ENCODE measurements at places on chromosomes 4 and X.

GRCh38 chrX:149570668-149571067, 16.6 kb downstream of the MAGEA9B start:
- DNase-seq, result no peak

DNA sequence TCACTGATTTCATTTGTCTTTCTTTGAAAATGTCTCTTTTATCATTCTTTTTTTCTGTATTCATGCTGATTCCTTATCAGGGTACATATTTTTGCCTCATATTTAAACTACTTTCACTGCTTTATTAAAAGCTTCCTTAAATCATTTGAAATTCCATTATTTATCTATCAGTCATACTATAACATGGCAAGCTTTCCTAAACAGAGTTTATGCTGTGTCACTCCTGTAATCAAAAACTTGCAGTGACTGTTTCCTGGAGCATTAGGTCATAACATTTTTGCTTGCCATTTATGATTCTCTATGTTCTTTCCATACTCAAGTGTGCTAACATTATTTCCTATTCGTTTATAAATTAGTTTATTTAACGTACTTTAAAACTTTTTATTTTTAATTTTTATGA, 203.7 kb downstream of the BMPR1B start:
- DNase-seq, result no peak

DNA sequence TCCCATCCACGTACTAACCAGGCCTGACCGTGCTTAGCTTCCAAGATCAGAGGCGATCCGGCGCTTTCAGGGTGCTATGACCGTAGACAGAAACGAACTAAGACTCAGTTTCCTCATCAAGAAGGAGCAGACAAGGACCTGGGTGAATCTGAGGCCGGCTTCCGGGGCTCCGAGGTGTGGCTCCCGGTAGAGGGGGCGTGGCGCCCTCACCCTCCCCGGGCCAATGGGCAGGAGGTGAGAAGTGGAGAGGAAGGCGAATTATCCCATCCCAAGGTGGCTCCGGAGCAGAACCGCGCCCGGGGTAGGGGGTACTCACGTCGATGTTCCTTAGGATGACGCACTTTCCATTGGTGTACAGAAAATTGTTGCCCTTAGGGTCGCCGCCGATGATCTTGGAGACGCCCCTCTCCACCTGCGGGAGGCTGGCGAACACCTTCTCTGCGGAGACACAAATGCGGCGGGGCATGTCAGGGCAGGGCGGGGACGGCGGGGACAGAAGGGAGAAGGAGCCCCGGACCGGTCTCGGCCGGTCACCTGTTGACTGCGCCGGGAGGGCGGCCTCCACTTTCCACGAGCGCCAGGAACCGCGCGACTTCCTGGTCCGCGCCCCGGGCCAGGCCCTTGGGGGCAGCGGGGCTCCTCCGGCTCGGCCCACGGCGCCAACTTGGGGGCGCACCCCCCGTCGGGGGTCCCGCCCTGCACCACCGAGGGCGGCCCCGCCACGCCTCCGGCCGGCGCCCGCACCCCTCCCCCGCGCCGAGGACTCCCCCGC, 616 bp downstream of the WDR1 start:
- peak; percentile 23 for DNase-seq

GRCh38 chrX:73126240-73126639, 46.9 kb upstream of the PABPC1L2A start:
- DNase-seq, result no peak

DNA sequence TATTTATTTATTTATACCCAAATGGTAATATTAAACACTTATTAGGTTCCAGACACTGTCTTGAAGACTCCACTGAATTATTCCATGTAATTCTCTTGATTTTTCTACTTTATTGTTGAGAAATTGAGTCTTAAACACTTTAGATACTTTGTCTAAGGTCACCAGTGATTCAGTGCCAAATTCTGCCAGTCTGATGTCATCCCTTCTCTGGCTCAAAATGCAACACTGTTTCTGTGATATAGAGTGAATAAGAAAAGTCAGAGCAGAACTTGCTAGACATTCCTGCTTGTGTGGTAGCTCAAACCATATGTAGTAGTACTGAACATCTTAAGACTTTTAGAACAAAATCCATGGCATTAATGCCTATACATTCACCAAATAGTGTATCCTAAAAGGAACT, 164.3 kb downstream of the GABRB1 start:
- DNase-seq, result no peak

GRCh38 chr4:19472666-19473065, 779.0 kb upstream of the SLIT2 start:
- DNase-seq, result no peak

- DNase-seq, result no peak
Observed at GRCh38 chr4:58940167-58940566, 1830.0 kb upstream of the IGFBP7 start.

DNA sequence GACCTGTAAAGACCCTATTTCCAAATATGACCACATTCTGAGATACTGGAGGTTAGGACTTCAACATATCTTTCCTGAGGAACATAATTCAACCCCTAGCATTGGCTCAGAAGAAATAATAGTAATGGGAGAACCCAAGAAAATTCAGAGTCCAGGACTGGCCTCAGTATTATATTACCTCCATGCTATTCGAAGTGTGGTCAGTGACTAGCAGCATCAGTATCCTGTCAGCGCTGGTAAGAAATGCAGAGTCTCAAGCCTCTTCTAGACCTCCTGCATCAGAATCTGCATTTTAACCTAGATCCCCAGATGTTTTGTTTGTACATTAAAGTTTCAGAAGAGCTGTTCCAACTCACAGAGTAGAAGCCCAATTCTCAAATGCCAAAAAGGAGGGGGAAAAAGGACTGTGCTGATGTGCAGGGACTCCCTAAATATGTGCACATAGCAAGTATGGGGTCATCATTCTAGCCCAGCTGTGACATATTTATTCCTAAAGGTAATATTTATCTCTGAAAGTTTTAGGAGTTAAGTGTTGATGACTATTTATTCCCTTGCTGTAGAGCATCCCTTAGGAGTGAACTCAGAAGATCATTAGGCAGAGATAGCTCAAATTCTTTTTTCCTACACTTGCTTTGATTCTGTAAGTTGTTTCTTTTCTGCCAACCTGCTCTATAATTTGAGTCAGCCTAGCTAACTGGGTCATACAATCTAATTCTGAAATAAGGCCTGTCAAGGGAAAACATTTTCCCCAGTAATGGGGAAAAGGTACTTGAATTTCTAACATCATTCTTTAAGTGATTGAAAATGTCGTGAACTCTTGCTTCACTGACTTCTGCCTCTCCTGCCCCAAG, 361.9 kb downstream of the ARHGAP24 start:
- no peak for DNase-seq

DNA sequence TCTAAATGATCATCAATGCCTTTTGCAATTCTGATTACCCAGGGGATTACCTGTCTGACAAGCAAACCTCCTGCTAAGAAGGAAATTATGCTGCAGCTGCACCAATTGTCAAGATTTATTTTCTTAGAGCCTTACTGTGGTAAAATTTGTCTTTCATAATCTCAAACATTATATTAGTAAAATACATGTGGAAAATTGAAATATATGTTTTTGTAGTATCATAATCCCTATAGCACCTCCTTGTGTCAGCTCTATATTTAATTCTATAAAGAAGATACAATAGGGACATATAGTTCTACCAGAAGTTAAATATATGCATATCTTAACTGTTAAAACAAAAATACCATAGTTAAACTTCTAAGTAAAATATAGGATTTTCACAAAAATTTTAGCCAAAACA, 655.6 kb upstream of the PCDH10 start:
- no peak for DNase-seq

DNA sequence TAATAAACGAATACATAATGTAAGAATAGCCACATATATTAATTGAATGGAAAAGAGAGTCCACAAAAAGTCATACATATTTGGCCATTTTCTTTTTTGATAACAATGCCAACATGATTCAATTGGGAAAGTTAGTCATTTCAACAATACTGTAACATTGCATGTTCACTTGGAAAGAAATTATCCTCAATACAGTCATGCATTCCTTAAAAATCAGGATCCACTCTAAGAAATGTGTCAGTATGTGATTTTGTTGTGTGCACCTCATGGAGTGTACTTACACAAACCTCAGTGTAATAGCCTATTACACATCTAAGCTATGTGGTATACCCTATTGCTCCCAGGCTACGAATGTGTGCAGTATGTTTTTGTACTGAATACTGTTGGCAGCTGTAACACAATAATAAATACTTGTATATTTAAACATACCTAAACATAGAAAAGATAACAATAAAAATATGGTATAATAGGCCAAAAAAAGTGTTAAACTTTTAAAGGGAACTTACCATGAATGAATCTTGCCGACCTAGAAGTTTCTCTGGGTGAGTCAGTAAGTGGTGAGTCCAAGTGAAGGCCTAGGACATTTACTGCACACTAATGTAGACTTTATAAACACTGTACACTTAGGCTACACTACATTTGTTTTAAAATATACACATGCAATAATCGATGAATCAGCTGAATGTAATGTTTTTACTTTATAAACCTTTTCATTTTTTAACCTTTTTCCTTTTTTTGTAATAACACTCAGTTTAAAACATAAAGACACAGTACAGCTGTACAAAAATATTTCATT, 806.8 kb downstream of the PCDH18 start:
- no peak for DNase-seq

- no peak for DNase-seq
Observed at GRCh38 chr4:186651624-186652023, 72.0 kb downstream of the FAT1 start.

GRCh38 chrX:97850911-97851310, 967.2 kb downstream of the RPA4 start:
- DNase-seq, result no peak

DNA sequence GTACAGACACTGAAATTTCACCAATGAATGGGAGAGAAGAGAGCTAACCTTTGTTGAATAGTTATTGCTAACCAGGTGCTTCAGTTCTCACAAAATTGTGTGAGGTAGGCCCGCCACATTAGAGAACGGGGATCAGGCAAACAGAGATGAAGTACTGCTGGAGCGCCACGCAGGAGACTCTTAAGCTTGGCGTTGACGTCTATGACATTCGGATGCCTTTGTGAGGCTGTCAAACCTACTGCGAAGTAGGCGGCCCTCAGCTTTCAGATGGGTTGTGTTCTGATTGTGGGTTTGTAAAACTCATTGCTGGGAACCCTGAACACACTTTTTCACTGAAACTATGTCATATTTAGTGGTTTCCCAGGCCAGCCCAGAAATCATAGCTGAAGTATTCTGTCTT, 173.6 kb downstream of the CBR4 start:
- DNase-seq, result no peak

DNA sequence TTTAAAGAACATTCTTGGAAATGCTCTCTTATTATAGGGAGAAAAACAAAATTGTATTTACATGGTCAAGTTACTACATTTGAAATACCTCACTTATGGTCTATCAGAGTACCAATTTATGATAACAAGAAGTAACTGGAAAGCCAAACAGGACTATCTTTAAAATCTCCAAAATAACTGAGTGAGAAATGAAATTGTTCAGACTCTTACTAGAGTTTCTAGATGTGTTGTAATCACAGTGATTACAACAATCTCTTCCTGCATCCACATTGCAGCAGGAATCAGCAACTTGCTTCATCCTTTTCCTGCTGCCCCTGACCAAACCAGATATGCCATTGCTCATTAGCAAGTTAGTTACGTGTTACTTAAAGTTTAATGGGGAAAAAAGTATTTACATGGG, 245.2 kb upstream of the SMIM31 start:
- DNase-seq, result no peak

- DNase-seq, result peak; percentile 50
Observed at GRCh38 chrX:135973548-135974278, at the start of gene MMGT1. Gene MMGT1, minus strand, starts transcription at chrX:135973988. Its CDS starts 313 bp downstream, at chrX:135973675.

GRCh38 chr4:151675411-151675971, 85.3 kb downstream of the GATB start:
- no peak for DNase-seq

GRCh38 chr4:56613101-56613862, 67.8 kb downstream of the HOPX start:
- no peak for DNase-seq

GRCh38 chr4:142231787-142232186, 595.4 kb downstream of the IL15 start:
- DNase-seq, result no peak

- peak; percentile 7 for DNase-seq
Observed at GRCh38 chrX:66162331-66162822, 1.7 kb upstream of the HEPH start.

DNA sequence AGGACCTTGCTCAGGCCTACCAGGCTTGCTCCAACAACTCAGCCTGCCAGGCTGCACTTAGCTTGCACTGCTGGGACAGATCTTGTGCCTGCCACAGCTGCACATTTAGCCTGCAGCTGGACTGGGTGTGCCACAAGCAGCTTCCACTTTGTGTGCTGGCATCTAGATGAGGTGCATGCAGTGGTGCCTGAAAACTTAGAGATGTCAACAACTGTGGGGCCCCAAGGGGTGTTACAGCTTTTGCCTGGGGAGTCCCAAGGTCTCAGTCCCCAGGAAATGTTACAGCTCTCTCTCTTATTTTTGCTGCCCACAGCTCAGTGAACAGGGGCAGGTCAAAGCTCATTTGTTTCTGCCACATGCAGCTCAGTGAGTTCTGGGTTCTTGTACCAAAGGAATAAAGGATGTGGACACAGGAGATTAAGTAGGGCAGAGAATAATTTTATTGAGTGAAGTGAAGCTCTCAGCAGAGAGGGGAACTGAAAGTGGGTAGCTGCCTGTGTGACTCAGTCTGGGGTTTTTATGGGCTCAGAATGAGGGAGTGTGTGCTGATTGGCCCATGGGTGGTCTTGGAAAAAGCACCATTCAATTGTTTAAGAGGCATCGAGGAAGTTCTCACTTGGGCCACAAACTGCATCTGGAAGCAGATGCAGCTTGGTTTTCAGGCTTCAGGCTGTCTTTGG, 828.3 kb downstream of the TECRL start:
- DNase-seq, result peak; percentile 36

GRCh38 chr4:138138774-138139173, 103.4 kb downstream of the SLC7A11 start:
- no peak for DNase-seq

GRCh38 chr4:88097781-88098180, 60.7 kb downstream of the ABCG2 start:
- DNase-seq, result no peak

- DNase-seq, result no peak
Observed at GRCh38 chrX:5681159-5681558, 547.5 kb downstream of the NLGN4X start.

DNA sequence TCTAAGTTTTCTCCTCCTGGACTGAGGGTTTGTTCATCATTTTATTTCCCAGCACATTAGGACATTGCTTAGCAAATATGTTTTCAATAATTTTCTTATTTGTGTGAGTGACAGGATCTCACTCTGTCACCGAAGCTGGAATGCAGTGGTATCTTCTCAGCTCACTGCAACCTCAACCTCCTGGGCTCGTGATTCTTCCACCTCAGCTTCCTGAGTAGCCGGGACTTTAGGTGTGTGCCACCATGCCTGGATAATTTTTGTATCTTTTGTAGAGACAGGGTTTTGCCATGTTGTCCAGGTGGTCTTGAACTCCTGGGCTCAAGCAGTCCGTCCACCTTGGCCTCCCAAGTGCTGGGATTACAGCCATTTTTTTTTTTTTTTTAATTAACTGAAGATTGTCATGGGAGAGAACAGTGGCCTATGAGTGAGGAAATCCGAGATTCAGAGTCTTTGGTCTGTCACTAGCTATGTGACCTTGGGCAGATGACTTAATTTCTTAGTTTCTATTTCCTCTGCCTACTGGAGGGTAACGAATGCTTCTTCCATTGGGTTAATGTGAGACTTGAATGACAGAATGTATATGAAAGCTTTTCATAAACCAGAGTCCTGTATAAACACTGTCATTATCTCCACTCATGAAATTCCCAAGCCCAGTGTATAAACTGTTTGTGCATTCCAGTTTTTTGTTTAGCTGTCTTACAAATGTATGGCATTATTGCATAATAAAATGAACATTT, 23.9 kb downstream of the MOB1B start:
- DNase-seq, result peak; percentile 58

GRCh38 chrX:117701050-117701449, 415.6 kb downstream of the KLHL13 start:
- DNase-seq, result no peak

Data from GM12878 (cell line).